Amniotic epithelial cell (primary cell): ENCODE measurements at places on chromosomes 11 and 22.
A peak's percentile ranks its signal among the peaks of the same experiment; 100 is the strongest.

DNA sequence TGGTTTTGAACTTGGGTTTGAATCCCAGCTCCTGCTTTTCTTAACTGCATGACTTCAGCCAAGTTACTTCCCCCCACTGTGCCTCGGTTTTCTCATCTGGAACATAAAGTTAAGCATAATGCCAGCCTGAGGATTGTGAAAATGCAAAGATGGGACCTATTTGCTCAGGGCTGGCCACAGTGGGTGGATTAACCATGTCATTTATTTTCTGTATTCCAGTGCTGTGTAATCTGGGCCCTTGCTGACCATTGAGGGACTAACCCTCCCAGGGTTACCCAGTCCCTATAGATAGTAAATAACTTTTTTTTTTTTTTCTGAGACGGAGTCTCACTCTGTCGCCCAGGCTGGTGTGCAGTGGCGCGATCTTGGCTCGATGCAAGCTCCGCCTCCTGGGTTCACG is 1.5 kb upstream of the VPREB3 start:
- DNase-seq: no peak

DNA sequence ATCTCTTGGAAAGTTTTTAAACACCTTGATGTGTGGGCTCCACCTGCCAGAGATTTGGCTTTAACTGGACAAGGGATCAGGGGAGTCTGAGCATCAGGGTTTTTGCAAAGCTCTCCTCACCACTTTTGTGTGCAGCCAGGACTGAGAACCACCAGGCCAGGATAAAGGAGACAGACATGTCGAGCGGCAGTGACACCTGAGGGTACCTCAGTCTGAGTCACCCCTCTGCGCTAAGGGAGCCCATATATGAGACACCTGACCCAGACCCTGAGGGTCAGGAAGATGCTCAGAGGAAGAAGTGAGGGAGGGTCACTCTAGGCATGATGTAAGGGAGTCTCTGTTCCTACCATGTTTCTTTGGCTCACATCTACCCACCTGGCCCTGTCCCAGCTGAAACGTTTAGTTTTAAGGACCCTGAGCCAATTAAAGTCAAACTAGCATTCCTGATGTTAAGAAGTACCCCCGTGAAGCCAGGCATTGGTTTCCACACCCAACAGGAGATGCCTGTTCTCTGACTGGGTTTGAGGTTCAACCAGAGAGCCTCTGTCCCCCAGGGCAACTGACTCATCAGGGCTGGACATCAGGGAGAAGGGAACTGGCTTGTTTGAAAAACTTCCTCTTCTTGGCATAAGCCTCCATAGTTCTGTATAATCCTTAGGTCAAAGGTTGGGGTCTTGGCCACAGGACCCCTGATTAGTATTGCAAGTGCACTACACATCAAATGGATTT is 72.4 kb upstream of the BIRC3 start:
- peak; percentile 65 for DNase-seq

- no peak for DNase-seq
Measured at GRCh38 chr22:34297536-34298120, 377.4 kb upstream of the LARGE1 start.

DNA sequence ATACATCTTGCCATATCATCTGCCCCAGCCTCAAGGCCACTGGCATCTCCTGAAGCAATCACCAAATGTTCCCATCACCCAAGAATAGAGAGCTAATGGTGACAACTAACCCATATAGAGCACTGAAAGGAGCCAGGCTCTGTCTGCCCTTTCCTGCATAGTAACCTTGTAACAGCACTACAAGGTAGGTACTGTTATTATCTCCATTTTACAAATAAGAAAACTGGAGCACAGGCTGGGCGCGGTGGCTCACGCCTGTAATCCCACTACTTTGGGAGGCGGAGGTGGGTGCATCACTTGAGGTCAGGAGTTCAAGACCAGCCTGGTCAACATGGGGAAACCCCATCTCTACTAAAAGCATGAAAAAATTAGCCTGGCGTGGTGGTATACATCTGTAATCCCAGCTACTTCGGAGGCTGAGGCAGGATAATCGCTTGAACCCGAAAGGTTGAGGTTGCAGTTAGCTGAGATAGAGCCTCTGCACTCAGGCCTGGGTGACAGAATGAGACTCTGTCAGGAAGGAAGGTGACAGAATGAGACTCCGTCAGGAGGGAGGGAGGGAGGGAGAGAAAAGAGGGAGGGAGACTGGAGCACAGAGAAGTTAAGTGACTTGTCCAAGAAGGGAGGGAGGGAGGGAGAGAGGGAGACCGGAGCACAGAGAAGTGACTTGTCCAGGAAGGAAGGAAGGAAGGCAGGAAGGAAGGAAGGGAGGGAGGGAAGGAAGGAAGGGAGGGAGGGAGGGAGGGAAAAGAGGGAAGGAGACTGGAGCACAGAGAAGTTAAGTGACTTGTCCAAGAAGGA is 2.2 kb downstream of the SLC35F2 start:
- no peak for DNase-seq

- DNase-seq: peak; percentile 82
Measured at GRCh38 chr11:12066799-12067508, 43.4 kb upstream of the MICAL2 start.

- no peak for DNase-seq
Measured at GRCh38 chr11:117299351-117300282, 8.5 kb downstream of the BACE1-AS start.

DNA sequence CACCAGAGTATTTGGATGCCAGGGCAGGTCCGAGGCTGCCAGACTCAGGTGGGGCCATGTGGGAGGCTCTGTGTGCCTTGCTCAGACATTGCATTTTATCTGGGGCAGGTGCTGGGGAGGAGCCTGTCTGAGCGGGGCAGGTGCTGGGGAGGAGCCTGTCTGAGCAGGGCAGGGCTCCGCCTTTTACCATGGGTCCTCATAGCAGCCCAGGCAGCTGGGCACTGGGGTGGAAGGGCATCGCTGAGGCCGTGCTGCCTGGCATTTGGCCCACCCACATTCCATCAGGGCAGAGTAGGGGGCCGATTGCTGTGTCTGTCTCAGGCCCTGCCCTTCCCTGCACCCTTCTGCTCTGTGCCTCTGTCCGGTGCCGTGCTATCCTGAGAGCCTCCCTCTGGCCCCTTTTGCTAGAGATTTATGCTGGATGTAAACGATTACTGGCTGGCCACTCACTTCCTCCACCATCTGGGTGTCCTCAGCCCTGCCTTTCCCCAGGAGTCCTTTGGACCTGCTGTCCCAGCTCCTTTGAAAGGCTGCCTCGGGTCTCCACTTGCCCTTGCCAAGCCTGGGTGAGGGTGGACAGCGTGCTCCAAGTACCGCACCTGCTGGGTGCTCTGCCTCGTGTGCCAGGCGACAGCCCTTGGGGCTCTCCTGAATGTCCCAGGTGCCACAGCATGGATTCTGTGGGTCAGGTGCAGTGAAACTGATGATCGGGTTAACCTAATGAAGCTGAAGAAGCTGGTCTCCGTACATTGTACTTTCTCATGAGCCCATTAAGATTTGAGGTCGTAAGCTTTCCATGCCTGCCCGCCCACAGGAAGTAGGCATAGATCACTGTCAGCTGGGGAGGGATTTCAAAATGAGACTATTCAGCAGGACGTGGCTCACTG is 281.6 kb downstream of the TBC1D22A start:
- DNase-seq: peak; percentile 77

DNA sequence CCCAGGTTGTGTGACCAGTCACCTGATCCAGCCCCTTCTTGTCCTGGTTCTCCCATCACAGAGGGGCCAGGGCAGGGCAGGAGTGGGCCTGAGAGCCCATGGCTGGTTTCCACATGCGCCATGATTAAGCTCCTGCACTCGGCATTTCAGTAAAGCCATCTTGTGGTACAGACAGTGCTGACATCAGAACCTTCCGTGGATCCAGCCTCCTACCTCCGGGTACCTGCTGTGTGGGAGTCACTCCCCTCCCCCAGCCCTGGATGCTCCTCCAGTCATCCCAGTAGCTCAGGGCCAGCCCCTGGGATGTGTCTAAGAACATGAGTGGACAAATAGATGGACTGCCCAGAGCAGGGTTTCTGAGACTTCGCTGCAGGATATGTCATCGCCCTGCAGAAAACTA is 22.1 kb upstream of the MGAT3 start:
- peak; percentile 14 for DNase-seq

DNA sequence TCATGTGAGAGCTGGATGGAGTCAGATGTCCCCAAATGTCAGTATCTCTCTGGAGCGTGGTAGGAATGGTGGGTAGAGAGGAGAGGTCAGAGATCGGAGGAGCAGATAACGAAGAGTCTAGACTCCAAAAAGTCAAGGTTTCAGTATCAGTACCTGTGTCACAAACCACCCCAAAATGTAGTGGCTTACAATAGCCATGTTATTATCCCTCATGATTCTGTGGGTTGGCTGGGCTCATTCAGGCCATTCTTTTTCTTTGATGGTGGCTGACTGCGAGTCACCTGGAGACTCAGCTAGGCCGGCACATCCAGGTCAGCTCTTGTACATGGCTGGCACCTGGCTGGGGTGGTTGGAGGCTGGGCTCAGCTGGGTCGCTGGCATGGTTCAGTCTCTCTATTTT is 7.3 kb upstream of the SSTR3 start:
- no peak for DNase-seq

DNA sequence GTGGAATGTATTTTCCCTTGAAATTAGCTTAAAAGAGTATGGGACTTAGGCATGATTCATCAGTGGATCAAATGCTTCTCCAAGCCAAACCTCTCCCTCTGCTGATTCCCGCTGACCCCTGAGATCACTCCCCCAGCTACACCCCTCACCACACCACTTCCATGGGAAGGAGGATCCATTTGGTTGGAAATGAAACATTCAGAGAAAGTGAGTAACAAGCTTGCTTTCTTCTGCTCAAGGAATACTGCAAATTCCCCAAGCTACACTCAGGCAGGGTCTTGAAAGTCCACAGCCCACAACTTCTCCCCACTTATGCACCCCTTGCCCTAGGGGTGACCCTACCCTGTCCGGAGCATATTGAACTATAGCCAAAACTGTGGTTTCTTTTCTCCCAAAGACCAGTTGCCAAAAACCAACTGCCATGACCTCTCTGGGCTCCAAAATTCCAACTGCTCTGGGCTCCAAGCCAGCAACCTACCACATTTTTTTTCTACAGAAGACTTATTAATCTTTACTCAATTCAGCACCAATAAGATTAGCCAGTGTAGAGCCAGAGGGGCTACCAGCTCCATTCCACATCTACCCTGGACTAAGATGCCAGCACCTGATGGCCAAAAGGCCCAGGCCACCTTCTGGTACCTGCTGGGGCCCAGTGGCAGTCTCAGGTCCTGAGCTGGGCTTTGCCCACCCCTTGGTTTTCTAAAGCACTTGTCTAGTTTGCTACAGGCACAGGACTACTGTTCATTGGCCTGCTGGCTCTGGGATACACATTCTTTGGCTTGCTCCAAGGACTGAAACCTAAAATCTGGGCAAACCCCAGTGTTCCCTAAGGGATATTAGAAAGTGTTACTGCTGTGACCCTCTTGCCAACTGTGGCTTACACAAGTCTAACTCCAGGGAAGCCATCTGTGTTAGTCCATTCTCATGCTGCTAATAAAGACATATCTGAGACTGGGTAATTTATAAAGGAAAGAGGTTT is 101.1 kb downstream of the MICAL3 start:
- DNase-seq: peak; percentile 92

DNA sequence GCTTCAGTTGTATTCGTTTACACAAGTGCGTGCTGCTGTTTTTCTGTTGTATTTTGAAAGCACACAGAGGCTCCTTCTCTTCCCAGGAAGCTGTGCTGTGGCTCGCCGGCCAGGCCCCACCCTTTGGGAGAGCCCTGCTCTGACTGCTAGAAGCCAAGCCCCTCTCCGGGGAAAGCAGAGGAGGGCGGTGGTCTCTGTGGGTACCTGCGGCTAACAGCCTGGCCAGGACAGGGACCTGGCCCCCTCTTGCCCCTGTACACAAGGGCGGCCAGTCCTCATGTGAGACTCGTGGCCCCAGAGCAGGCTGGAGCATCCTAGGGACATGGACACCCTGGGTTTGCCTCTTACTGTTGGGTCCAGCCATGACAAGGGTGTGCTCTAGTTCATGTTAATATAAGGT is 14.8 kb downstream of the MOB2 start:
- DNase-seq: no peak

DNA sequence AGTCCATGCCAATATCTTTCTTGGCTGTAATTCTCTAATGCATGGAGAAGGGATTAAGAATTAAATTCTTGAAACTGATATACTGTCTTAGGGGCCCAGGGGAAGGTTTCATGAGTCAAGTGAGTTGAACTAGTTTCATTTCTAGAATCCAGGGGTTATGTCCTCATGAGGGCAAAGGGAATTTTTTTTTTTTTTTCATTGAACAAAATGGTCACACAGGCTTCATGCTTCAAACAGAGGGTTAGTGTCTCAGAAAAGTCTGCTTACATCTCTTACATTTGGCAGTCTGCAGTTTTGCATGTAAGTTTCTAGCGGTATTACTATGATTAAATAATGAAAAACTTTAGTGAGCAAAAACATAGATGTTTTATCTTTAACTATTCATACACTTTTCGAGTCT is 32.9 kb downstream of the PPME1 start:
- DNase-seq: no peak

GRCh38 chr22:45968003-45968650 is 8.8 kb downstream of the WNT7B start:
- no peak for DNase-seq
